ENCODE measurements at places on chromosomes 4 and X.

- no peak for DNase-seq
Observed at GRCh38 chr4:145851511-145852201, 87.0 kb downstream of the ZNF827 start.

DNA sequence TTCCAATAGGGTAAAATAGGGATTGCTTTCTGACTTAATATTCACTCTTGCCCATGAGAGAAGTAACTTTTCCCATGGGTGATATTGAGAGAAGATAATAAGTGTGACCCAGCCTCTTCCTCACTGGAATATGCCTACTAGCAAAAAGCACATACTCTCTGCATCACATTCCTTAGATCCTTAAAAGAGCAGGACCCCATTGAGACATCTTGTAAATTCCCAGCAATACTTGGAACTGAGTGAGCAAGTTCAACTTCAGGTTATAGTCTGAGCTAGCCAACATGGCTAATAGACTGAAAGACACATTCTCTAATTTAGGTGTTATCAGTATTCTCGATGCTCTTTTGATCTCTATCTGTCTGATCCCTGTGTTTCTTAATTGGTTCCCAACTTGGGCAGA lies 1372.3 kb downstream of the STIM2 start:
- DNase-seq = no peak

GRCh38 chrX:46978341-46979291 lies 66.4 kb downstream of the JADE3 start:
- peak; percentile 72 for DNase-seq

- no peak for DNase-seq
Observed at GRCh38 chr4:4720646-4721045, 138.8 kb upstream of the MSX1 start.

GRCh38 chr4:138301536-138301935 lies 59.4 kb upstream of the SLC7A11 start:
- no peak for DNase-seq

GRCh38 chr4:153553155-153553818 lies 87.1 kb downstream of the TMEM131L start:
- DNase-seq = no peak

- no peak for DNase-seq
Observed at GRCh38 chr4:143241892-143242291, 57.2 kb downstream of the USP38 start.

- no peak for DNase-seq
Observed at GRCh38 chr4:184853436-184853835, 27.7 kb upstream of the ACSL1 start.

- peak; percentile 17 for DNase-seq
Observed at GRCh38 chr4:81454499-81454898, 17.2 kb downstream of the RASGEF1B start.

DNA sequence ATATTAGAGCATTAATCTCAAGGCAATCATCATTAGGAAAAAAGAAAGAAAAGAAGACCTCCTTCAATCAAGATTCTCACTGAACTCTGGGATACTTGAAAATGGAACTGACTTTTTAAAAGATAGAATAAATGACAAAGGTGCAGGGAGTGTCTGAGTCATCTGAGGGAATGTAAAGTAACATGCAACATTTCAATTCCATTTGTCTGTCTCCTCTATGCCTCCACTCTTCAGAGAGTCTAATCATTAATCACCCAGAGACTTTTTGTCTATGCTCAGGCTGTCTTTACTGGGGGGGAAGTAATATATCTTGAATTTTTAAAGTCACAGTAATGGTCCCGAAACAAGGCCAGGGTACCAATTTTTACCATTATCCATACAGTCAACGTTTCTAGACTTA lies 55.0 kb upstream of the PACRGL start:
- DNase-seq = no peak

DNA sequence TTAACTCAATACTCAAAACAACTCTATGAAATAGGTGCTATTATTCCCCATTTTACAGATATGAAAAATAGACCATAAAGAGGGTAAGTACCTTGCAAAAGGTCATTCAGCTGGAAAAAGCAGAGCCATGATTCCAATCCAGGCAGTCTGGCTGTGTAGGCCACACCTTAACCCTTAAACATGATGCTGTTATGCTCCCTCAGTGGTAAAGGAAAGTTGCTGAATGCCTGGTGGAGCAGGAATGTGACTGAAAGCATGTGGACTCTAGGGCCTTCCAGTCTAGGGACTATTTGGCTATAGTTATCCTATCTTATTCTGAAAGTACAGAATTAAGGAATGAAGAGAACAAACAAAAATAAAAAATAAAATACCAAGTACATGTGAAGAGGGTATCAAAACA lies 19.6 kb downstream of the RP2 start:
- no peak for DNase-seq

DNA sequence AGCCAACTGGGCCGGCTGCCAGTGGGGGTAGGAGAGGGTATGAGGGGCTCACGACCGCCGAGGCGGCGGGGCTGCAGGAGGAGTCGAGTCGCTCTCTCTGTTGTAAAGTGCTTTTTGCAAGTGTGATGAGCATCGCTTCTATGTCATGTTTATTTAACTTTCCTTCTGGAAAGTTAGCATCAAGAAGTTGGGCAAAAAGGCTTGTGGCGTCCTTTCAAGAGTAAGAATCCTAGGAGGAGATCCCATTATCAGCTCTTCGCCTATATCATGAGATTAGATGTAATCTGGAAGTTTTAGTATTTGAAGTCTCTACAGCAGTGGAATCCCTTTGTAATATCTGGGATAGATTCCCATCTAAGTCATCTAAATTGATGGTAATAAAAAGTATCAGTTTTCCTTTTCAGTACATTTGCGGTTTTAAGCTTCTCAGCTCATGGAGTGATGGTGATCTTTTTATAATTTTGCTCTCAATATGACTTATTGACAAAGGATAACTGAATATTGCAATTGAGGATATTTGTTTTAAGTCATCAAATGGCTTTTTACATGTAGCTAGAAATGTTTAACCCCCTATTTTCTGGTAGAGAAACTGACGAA lies 1.7 kb downstream of the GALNT7 start:
- DNase-seq = no peak

DNA sequence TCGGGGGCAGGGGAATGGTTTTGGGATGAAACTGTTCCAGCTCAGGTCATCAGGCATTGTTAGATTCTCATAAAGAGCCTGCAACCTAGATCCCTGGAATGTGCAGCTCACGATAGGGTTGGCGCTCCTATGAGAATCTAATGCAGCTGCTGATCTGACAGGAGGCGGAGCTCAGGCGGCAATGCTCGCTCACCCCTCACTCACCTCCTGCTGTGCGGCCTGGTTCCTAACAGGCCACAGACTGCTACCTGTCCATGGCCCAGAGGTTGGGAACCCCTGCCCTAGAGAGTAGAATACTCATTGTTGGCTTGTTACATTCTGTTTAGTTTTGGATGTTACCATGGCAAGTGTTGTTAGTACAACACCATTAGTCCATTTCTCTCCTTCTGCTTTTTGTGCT lies 40.8 kb upstream of the STX18 start:
- no peak for DNase-seq

GRCh38 chr4:39181520-39181904 lies 817 bp upstream of the WDR19 start:
- DNase-seq = no peak

- DNase-seq = peak; percentile 12
Observed at GRCh38 chr4:184163813-184164212, 53.9 kb downstream of the ENPP6 start.

DNA sequence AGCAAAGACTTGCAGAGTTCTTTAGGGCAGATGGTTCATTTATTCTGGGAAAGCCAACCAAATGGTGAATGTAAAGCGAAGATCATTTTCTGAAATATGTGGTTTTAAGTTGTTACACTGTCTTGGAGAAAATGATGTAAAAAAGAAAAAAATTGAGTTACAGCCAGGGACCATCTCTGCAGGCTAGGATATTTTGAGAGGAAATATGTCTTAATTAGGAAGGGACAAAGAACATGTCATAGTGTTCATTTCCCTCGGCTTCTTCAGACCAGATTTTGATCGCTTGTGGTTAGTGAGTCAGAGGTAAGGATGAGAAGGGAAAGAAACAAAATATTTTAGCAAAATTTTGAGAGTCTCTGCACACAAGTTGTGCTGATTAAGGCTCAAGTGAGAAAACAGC lies 59.0 kb upstream of the C1QTNF7 start:
- no peak for DNase-seq

- no peak for DNase-seq
Observed at GRCh38 chrX:42754115-42754514, 23.8 kb downstream of the PPP1R2C start.

- no peak for DNase-seq
Observed at GRCh38 chrX:55480390-55481062, 9.1 kb downstream of the USP51 start.

DNA sequence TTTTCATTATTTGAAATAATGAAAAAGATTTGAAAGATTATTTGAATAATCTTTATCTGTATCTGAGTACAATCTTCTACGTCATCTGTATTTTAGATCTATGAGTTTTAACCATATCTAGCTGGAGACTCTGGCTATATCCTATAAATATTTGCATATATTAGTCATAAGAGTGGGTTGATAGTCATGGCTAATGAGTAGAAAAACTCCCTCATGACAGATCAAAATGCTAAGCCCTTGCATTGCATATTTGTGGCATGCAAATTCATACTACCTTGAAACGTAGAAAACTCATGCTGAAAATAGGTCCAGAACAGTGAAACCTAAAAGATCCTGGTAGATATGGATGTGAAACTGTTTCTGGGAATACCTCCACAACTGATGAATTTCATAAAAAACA lies 291.3 kb downstream of the GALNTL6 start:
- DNase-seq = no peak

GRCh38 chrX:46703980-46704379 lies 54.9 kb downstream of the SLC9A7 start:
- no peak for DNase-seq

DNA sequence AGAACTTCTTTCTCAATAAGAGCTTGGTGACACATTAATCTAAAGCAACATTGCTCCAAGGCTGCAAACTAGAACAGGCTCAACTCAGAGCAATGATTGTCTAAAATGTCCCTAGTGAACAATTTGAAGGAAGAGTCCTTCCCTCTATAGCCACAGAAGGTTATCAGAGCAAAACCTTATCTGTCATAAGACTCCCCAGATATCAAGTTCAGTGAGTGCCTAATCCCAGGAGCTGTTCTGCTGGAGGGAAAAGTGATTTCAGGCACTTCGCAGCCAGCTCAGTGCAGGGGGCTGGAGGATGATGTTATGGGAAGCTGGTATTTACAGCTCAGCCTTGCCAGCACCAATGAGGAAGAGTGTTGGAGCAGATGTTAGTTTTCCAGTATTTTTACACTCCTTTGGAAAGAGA lies 497.5 kb downstream of the INPP4B start:
- no peak for DNase-seq

GRCh38 chr4:152780267-152780778 lies 569 bp downstream of the ARFIP1 start:
- DNase-seq = no peak

- DNase-seq = no peak
Observed at GRCh38 chr4:143289370-143289769, 47.3 kb upstream of the GAB1 start.

DNA sequence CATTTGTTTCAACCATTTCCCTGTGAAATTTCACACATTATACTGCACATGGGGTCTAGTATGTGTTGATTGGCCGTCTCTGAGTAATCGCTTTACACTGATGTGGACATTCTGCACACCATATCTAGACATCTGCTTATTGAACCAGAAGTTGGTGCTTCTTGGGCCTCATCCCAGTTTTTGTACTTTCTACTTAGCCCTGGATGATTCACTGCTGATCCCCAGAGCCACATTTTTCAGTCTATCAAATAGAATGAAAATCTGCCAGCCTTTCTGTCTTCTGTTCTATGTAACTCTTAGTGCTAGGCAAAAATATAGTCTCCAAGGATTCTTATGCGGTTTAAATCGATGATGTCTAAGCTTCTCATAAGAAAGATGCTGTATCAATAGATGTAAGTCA lies 40.5 kb upstream of the RELL1 start:
- DNase-seq = no peak

GRCh38 chrX:20974326-20974725 lies 399.9 kb upstream of the CNKSR2 start:
- no peak for DNase-seq

GRCh38 chr4:181647396-181648147 lies 595.6 kb upstream of the TENM3 start:
- no peak for DNase-seq

Measured in stimulated activated CD4-positive, alpha-beta T cell treated with anti-CD3 and anti-CD28 coated beads, Interleukin-4, amount 100 ng/mL, for 1 hour (primary cell).